NCI-H2081 treated with DMSO at 0.1 percent for 48 hours (cell line): ENCODE measurements at places on chromosomes 3 and 15.

GRCh38 chr3:184680385-184681345 lies 31.2 kb downstream of the MAGEF1 start:
- no peak for DNase-seq

GRCh38 chr15:28178290-28178689 lies 79.2 kb upstream of the OCA2 start:
- no peak for DNase-seq

- DNase-seq = no peak
Measured at GRCh38 chr15:39914977-39915376, 5.1 kb downstream of the GPR176 start.

GRCh38 chr15:31098491-31098917 lies 3.0 kb downstream of the TRPM1 start:
- no peak for DNase-seq

- no peak for DNase-seq
Measured at GRCh38 chr3:131349946-131350347, 31.6 kb upstream of the NUDT16 start.

- DNase-seq = no peak
Measured at GRCh38 chr3:172289583-172289982, 158.7 kb downstream of the GHSR start.

DNA sequence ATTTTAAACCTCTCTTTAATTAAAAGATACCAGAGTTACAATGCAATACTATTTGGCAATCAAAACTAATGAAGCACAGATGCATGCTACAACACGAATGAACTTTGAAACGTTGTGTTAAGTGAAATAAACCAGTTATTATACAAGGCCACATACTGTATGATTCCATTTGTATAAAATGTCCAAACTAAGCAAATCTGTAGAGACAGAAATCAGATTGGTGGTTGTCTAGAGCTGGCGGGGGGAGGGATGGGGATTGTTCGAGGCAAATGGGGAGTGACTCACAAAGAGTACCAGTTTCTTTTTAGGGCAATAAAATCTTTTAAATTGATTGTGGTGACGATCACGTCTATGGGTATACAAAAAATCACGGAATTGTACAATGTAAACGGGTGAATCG lies 677.0 kb downstream of the NTRK3 start:
- DNase-seq = no peak

DNA sequence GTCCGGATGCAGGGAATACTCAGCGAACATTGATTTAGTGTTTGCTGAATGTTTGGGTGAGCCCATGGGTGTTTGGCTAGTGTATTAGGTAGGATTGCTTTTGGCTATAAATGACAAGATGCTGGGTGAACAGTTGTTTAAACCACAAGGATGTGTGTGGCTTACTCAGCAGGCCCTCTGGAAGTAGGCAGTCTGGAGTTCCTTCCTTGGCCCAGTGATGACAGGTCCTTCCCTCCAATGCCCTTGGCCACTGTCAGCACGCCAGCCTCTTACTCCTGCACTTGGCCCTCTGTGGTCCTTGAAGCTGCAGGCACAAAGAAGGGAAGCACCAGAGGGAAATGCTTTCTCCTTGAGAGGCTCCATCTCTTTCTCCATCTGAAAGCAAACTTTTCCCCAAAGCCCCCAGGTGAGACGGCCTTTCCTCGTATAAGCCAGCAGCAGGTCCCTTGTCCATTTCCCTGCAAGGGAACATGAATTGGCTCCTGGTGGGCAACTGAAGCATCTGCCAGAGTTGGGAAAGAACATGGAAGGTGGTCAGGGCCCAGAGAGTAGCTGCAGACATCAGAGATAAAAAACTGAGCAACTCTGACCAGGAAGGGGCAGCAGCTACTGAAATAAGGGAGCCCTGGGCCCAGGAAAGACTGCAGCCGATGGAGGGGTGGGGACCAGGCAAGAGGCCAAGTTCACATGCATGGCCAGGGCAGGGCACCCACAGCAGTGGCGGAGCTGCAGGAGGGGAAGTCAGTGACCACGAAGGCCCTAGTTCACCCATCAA lies 105.0 kb downstream of the TPRA1 start:
- DNase-seq = no peak

DNA sequence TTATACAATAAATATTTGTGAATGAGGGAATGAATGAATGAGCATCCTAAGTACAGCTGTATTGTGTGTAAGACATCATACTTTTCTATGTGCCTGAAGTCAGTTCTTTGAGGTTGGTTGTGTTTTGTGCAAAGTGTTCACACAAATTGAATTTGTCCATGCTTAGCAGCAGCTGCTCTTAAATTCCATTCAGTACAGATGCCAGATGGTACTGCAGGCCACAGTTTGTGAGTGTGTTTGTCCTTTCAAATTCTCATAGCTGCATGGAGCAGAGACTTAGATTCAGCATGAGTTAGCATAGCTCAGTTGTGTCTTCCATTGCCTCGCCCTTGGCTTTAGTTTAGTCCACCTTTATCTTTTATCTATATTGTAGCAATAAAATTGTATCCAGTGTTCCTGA lies 3.8 kb upstream of the ZNF385D start:
- no peak for DNase-seq

DNA sequence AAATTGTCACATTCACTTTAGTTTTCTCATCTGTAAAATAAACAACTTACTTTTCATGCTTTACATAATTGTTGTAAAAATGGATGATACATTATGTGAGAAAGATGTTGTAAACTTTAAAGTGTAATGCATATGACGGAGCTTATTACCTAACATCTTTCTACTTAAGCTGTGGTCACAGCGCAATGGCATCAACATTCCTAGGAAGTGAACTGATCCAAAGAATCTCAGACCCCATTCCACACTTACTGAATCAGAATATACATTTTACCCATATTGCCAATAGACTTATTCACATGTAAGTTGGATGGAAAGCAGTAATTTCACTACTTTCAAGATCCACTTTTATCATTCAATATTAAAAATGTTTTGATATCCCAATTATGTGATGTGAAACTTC lies 497.5 kb downstream of the FGF12 start:
- no peak for DNase-seq

GRCh38 chr3:117550766-117551165 lies 841.2 kb downstream of the TUSC7 start:
- DNase-seq = no peak

GRCh38 chr3:70000028-70000410 lies 486 bp downstream of the SAMMSON start:
- no peak for DNase-seq
